ENCODE measurements at places on chromosomes 16 and 17. TPM values are rescaled to one million over a fixed set of nuclear protein-coding genes. Genes with fewer than 3 reads are reported as not detected.
A peak's percentile ranks its signal among the peaks of the same experiment; 100 is the strongest.

- DNase-seq = no peak
These were observed 209.5 kb downstream of the CNTNAP4 start for GRCh38 chr16:76486740-76487139.

NOTUM gene
- 4.0 TPM for total RNA-seq

DNA sequence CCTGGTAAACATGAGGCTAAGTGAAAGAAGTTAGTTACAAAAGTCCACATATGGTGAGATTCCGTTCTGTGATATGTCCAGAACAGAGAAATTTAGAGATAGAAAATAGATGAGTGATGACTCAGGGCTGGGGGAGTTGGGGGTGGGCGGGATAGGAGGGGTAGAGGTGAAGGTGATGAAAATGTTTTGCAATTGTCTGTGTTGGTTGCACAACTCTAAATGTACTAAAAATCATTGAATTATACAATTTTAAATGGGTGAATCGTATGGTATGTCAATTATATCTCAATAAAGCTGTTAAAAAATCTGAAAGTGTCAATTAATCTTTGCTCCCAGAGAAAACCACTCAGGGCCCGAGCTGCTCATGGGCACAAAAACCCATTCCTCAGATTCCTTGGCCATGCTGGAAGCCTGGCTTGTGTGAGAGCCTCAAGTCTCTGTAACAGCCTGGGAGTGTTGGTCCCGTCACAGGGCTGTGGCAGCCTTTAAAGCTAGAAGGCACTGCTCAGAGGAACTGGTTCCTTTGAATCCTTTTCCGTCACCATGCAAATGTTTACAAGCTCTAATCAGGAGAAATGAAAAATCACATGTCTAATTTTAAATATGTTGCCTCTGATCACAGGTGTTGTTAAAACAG lies 225.3 kb downstream of the WWOX start:
- no peak for DNase-seq

CDR2L gene
- total RNA-seq = 11.4 TPM

SNX20 gene
- total RNA-seq = 1.8 TPM

RHOT1 gene
- total RNA-seq = 37.3 TPM

- DNase-seq = no peak
These were observed 28.0 kb upstream of the MTSS2 start for GRCh38 chr16:70713824-70714223.

HEXD gene
- total RNA-seq = 44.5 TPM

NXPH3 gene
- 9.2 TPM for total RNA-seq

GRCh38 chr17:79946352-79947231 lies 89.1 kb downstream of the TBC1D16 start:
- no peak for DNase-seq

- no peak for DNase-seq
These were observed 30.7 kb upstream of the ICAM2 start for GRCh38 chr17:64051153-64051552.

- DNase-seq = no peak
These were observed 393.0 kb downstream of the CA10 start for GRCh38 chr17:51765282-51766135.

GRCh38 chr16:1003391-1004347 lies 22.1 kb downstream of the SOX8 start:
- no peak for DNase-seq

- no peak for DNase-seq
These were observed 111.3 kb upstream of the SMURF2 start for GRCh38 chr17:64773386-64773835.

GRCh38 chr17:72561680-72562079 lies 440.9 kb downstream of the SOX9 start:
- DNase-seq = no peak

C17orf113 gene
- 1.9 TPM for total RNA-seq

- no peak for DNase-seq
These were observed 67.0 kb downstream of the CLEC16A start for GRCh38 chr16:11011326-11011725.

- DNase-seq = peak; percentile 73
These were observed 945 bp upstream of the UQCRC2 start for GRCh38 chr16:21952040-21952792.

DNA sequence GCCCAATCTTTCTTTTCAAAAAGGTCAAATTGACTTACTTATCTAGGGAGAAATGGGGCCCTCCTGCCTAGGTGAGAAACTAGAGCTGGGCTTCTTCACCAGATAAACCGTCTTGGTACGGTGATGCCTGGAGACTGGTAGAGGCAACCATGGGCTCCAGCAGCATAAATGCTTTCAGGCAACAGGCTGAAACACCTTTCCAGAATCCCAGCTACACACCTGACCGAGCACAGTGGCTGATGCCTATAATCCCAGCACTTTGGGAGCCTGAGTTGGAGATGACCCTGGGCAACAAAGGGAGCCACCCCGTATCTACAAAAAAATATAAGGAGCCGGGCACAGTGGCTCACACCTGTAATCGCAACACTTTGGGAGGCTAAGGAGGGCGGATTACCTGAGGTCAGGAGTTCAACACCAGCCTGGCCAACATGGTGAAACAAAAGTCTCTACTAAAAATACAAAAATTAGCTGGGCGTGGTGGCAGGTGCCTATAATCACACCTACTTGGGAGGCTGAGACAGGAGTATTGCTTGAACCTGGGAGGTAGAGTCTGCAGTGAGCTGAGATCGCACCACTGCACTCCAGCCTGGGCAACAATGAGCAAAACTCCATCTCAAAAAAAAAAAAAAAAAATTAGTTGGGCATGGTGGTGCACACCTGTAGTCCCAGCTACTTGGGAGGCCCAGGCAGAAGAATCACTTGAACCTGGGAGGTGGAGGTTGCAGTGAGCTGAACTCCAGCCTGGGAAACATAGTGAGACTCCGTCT lies 8.0 kb downstream of the TRAF4 start:
- no peak for DNase-seq

DEXI gene
- 33.9 TPM for total RNA-seq

GRCh38 chr16:11105038-11105903 lies 150.7 kb downstream of the SOCS1 start:
- DNase-seq = no peak

DNA sequence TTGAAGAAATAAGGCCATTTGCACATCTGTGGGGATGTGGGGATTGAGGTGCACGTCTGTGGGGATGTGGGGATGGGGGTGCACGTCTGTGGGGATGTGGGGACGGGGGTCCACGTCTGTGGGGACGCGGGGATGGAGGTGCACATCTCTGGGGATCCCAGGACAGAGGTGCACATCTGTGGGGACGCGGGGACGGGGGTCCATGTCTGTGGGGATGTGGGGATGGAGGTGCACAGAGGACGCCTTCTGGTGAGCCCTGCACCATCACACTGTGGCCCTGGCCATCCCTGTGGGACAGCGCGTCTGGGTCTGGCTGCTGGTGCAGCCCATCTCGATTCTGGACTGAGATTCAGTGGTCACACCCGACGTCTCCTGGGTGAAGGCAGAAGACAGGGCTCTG lies 161.4 kb downstream of the LAT start:
- DNase-seq = no peak

- no peak for DNase-seq
These were observed 176.4 kb upstream of the GSE1 start for GRCh38 chr16:85436636-85437165.

- DNase-seq = no peak
These were observed 221.0 kb upstream of the FOXF1 start for GRCh38 chr16:86289304-86289703.

DNA sequence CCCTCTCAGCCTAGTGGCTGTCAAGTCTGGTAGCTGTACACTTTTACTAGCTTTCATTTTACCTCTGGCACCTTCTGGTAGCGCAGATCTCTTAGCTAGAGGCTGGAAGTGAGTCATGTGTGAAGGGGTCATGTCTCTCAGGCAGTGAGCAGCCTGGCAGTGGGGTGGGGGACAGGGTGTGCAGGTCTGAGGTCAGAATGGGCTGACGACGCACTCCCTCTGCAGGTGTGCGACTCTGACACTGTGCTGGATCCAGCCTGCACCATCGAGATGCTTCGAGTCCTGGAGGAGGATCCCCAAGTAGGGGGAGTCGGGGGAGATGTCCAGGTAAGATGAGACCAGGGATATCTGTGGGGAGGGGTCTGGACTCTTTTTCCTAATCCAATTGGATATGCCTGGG lies 7.8 kb downstream of the HAS3 start:
- DNase-seq = no peak

DNA sequence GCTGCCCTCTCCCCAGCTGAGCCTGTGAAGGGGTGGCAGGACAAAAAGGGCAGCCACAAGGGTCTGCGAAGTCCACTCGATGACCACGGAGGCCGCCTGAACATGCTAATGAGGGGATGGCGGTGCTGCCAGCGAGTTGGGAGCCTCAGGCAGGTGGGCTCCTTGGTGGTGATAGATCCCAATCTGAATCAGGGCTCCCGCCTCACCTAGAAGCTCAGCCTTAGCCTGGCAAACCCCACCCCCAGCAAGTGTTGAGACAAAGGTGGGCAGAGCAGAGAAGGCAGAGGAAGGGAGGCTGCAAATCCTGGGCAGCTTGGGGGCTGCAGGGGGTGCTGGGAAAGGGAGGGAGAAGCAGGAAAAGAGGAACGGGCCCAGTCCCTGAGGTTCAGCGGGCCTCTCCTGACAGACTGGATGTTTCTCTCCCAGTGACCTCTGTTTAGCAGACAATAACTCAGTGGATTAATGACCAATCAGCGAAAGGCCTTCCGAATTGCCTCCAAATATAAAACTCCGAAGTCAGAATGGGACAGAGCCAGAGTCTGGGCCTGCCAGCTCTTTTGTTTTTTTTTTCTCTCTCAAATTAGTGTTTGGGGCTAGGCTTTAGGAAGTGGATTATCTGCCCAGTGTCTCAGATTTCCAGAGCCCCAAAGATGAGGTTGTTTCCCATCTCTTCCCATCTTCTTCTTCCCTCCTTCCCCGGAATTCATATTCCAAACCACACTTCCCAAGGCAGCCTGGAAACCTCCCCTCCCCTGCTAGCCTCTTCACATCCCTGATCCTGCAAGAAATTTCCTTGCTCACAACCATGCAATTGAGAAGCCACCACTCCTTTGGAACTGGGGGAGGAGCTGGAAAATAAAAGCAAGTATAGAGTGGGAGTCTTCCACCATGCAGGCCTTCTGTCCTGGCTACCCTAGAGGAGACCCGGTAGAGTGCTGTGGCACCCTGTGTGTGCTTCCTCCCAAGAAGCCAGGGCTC lies 15.2 kb upstream of the HOXB2 start:
- no peak for DNase-seq

- no peak for DNase-seq
These were observed 1.2 kb upstream of the UBB start for GRCh38 chr17:16379654-16380053.

- DNase-seq = peak; percentile 49
These were observed 98.8 kb upstream of the MED13 start for GRCh38 chr17:62163847-62164246.

DNA sequence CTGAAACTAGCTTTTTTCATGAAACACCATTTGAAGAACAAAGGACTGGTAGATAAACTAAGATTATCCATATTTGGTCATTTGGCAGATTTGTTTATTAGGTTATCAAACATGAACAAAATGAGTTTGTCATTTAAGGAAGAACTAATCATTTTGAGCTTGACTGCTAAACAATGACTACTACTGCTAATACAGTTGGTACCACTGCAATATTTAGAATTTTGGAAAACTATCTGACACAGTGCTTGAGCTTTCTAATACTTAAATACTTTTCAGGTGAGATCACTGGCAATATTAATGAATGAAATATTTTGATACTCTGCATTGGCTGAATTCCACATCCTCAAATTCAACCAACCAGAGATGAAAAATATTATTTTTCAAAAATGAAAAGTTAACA lies 47.2 kb downstream of the MED13 start:
- no peak for DNase-seq

GRCh38 chr17:68295086-68295485 lies 3.8 kb downstream of the ARSG start:
- no peak for DNase-seq

CTRL gene
- 2.1 TPM for total RNA-seq

DNA sequence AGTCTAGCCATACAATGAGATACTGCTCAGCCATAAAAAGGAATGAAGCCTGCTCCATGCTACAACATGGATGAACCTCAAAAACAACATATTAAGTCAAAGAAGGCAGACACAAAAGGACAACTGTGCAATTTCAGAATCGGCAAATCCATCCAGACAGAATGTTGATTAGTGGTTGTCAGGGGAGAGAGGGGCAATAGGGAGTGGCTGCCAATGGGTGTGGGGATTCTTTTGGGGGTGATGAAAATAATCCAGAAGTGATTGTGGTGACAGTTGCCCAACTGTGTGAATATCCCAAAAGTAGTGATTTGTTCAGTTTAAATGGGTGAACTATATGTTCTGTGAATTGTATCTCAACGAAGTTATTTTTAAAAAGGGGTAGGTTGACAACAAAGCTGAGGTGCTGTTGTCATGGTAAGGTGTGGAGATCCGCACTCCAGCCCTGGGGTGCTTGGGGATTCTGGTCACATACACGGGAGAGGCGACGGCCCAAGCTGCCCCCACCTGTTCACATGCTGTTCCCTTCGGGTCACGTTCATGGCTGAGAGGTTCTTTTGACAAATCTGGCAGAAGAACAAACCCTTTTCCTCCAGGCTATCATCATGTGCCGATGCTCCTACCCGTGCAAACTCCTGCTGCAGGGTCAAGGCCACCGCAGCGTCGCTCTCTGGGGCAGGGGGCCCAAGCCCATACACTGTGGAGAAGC lies 9.6 kb downstream of the SLX4 start:
- DNase-seq = no peak

TTYH2 gene
- 8.2 TPM for total RNA-seq

GRCh38 chr17:57152967-57153528 lies 68.0 kb downstream of the AKAP1 start:
- DNase-seq = no peak

GRCh38 chr17:34782271-34782670 lies 179.0 kb downstream of the CCT6B start:
- no peak for DNase-seq

PLEKHG4 gene
- 10.3 TPM for total RNA-seq

- peak; percentile 88 for DNase-seq
These were observed at the start of gene CAMKK1 for GRCh38 chr17:3893003-3893719. Gene CAMKK1 (minus strand): TSS chr17:3893053. CDS start chr17:3885687, 7,366 bp downstream.
